ENCODE measurements at places on chromosomes 2 and 18.
A peak's percentile ranks its signal among the peaks of the same experiment; 100 is the strongest.

DNA sequence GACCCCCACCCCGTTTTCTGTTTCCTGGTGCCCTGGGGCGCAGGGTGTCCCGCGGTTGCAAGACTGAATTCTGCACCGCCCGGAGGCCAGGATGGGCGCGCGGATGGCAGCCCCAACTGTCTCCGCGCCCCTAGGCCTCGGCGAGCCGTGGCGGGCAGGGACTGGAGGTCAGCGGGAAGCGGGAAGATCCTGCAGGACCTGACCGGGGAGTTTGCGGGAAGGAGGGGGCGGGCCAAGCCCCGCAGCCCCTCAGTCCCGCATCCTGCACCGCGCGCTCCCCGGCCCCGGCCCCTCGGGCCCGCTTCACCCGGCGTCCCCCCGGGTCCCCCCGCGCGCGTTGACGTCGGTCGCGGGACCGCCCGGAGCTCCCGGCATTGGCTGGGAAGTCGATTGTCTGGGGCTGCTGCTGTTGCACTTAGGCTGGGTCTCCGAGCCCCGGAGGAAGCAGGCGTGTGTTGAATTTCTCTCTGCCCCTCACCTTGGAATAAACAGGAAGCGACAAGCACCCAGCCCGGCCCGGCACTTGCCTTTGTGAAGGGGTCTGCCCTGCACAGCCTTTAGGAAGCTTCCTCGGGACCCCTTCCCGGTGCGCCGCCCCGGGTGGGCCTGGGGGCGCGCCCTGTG lies at the start of gene LDLRAD4:
Gene LDLRAD4, plus strand, starts transcription at position 393 of the 624 bp plus-strand sequence.
- no peak for DNase-seq

DNA sequence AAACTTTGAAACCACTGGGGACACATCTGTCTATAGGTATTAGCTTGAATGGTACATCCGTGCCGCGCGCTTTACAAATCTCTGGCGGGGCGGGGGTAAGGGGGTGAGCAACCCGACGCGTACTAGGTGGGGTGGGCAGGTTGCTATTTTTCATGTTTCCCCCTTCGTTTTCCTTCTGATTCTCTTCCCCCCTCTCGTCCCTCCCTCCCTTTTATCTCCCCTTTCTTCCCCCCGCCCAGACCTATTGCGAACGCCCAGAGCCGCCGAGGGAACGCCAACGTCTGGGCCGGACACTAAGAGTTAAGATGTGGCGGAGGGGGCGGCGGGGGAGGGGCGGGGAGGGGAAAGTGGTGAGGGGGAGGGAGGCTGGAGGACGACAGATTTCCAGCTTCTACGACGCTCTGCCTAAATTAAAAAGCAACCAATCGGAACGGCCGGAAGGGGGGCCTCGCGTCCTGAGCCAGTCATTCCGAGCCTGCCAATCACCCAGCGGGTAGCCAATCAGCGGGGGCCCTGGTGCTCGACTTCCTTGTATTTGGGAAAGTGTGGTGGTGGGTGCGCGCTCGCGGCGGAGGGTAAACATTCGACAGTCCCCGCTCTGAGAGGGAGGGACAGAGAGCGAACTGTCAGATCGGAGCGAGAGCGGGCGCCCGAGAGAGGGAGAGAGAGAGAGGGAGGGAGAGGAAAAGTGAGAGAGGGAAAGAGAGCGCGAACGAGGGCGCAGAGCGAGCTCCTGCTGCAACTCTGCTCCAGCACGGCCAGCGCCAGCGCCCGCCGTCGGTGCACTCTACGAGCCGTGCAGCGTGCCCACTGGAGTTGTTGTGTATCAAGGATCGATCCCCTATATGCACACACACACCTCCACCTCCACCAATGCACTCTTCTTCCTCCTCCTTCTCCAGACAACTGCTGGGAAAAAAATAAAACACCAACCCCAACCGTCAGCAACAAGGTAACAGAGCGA lies at the start of gene POU3F3:
Gene POU3F3, plus strand, starts transcription at position 582 of the 964 bp plus-strand sequence. CDS start 1,396 bp downstream, outside the sequence.
- no peak for DNase-seq

- DNase-seq: no peak
Measured at GRCh38 chr2:99648178-99648844, 158.5 kb upstream of the REV1 start.

DNA sequence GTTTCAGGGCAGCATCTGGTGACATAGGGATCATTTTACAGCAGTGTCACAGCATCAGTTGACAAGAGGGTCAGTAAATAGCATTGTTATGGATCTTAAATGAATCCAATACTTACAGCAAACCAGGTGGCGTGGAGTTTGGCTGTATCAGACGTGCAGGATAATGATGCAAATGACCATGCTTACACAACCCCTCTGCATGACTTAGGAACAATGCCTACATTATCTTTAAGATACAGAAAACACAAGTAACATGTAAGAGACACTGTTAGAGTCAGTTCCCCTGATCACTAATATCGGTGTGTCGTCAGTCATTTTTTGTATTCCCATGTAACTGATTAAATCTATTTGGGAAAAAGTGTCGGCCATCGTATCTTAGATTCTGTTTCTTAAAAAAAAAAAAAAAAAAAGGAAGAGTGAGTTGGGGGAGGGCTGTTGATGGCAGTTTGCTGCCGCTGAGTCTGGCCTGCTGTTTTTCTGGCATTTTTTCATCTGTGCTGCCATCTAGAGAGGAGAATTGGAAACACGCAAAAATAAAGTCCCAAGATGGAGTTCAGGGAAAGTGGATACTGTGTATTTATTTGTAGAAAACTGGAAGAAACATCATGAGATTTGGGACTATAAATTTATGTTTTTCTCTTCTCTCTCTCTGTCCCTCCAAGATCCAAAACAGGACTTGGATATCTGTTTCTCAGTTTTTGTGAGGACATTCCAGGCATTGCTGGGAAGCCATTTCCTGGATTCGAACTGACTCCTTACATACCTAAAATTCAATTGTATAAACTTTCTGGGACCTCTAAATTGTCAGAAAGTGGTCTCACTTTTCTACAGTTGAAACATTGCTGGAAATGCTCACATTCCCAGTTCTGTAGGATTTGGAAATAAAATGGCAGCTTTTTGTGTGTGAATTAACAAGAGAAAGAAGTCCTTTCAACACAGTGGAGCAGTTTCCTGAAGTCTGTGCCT lies 60.3 kb upstream of the AGPS start:
- peak; percentile 44 for DNase-seq

DNA sequence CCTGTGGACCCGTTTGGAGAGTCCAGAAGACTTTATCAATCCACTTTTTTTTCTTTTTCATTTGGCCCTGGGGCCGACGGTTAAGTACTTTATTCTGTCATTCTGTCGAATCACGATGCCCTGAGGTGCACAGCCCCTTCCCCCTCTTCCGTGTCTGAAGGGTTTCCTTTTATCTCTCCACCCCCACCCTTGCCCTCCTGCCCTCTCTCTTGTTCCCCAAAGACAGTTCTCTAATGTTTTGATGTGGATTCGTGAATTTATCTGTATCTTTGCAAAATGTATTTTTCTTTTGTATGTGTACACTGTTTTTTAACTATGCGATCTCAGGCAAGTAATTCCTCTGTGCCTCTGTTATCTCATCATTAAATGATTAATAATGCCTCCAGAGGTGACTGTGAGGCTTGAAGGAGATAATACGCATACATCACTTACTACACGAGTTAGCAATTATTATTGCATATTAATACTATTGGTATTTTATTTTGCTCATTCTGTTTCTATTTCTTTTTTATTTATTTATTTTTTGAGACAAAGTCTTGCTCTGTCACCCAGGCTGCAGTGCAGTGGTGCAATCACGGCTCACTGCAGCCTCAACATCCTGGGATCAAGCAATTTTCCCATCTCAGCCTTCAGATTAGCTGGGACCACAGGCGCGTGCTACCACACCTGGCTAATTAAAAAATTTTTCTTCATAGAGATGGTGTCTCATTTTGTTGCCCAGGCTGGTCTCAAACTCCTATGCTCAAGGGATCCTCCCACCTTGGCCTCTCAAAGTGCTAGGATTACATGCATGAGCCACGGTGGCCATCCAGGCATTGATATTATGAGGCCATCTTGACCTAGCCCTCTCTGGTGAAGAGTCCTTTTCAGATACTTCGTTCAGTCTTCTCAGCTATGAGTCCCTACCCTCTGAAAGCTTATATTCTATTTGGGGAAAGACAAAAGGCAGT lies 1.4 kb upstream of the CASP8 start:
- DNase-seq: no peak

DNA sequence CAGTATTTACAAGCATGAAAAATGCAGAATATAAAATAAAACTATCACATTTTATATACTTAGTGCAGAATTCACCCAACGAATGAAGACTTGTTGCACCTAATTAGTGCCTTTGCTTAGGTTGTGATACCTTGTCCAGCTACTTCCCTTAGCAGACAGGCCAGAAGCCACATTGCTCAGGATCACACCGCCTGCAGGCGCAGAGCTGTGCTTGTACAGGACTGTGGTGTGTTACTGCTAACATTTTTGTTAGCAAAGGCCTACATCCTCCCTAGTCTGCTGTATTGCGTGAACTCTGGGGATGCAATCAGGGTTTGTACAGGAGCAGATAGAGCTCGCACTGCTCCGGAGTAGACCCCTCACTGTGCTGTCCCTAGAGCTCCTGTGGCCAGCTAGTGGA lies 336.9 kb downstream of the CBLN2 start:
- no peak for DNase-seq

DNA sequence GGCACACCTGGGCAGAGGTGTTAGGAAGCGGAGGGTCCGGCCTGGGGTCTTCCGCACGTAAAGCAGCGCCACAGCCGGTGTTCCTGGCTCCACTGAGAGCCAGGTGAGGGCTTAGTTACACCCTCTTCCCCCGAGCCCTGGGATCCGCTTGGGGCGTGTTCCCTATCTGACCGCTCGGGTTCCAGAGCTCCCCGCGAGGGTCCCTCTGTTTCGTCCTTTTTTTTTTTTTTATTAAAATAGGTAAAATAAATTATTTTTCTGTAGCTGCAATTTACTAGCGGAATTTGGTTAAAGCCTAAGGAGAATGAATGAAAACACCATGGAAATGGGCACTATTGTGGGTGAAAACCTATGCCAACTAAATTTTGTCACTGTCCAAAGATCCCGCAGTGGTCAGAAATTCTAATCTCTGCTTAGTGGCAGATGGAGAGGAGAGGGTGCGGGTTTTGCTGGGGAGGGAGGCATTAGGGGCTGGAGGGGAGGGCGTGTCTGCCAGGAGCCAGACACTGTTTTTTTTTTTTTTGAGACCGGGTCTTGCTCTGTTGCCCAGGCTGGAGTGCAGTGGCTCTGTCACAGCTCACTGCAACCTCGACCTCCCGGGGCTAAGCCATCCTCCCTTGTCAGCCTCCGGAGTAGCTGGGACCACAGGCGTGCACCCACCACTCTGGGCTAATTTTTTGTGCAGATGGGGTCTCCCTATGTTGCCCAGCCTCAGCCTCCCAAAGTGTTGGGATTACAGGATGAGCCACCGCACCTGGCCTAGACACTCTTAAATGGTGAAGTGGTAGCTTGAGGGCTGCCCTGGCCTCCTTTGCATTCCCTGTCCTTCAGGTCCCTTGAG lies 834 bp downstream of the PDCL3 start:
- DNase-seq: no peak

DNA sequence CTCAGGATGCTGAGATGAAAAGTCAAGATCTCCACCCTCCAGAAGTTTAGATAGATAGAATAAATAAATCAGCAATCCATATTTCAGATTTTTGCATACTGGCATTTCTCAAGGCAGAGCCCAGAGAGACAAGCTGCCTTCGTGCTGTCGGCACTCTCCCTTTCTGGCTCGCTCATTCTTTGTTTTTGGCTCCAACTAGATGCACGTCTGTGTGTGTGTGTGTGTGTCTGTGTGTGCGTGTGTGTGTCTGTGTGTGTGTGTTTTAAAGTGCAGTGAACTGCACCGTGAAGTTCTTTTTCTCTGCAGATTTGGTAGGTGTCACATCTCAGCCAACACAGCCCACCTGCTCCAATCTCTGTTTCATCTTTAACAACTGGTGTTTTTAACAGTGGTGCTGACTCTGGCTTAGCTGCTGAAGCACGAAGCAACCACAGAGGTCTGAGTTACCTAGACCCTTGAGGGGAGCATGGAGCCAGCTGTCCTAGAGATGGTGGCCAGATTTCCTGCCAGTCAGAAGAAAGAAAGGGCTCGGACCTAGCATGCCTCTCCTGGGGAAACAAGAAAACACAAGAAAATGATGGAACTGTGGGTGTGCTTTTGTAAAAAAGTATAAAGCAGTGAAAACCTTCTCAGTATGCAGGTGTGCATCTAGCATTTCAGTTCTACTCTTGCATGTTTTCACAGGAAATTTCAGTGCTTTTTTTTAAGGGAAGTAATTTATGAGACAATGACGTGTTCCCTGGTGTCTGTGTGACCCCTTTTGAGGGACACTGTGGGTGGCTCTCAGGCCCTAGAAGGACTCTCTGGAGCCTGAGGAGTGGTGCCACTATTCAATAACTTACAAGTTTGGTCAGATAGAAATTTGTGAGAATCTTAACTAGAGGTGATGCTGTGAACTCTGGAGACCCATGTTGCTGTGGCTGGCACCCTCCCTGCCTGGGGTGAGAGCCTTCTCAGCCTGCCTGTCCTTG lies 364.3 kb downstream of the RNF144A start:
- DNase-seq: no peak
